ENCODE measurements at places on chromosomes 1 and 21.

DNA sequence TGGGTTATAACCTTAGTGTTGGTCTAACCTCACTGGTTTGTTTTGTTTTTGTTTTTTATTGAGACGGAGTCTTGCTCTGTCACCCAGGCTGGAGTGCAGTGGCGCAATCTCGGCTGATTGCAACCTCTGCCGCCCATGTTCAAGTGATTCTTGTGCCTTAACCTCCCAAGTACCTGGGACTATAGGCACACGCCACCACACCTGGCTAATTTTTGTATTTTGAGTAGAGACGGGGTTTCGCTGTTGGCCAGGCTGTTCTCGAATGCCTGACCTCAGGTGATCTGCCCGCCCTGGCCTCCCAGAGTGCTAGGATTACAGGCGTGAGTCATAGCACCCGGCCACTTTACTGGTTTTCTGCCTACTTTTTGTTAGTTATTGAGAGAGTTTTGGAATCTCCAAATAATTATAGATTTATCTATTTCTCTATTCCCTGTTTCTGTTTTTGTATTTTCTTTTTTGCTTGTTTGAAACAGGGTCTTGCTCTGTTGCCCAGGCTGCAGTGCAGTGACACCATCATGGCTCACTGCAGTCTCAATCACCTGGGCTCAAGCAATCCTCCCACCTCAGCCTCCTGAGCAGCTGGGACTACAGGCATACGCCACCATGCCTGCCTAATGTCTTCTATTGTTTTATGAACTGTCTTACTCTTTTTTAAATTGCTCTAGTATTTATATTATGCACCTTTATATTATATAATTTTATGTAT lies 21.4 kb downstream of the SMG7 start:
- DNase-seq = no peak

GRCh38 chr21:38702196-38702595 lies 103.5 kb upstream of the ETS2 start:
- DNase-seq = no peak

- DNase-seq = no peak
Observed at GRCh38 chr1:54977533-54978297, 2.7 kb upstream of the TMEM61 start.

DNA sequence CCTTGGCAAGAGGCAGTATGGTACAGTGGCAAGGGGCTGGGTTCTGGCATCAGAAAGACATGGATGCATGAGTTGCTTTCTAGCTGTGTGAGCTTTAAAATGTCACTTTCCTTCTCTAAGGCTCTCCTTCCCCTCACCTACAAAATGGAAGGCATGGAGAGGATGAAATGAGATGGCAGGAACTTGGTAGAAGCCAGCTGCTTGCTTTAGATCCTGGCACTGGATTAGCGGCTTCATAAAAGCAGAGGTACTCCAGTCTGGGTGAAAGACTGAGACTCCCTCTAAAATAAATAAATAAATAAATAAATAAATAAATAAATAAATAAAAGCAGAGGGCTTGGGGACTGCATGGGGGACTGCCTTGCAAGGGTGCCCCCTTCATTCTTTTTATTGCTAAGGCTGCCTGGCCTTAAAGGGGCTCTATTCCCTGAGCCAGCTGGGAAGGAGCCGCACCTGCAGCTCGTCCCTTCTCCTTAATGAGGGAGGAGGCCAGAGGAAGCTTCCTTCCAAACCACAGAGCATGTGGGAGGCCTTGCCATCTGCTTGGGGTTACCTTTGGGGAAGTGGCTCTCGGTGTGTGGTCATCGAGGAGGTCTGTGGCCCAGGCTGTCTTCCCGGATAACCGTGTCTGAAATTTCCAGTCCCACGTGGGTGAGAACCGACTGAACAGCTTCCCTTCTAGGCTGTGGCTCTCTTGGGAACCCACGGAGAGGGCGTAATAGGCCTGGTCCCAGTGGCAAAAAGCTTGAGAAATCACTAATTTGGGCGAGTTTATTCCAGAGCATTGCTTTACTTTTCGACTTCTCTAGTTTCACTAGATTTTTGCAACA lies 2.0 kb upstream of the ATP13A2 start:
- DNase-seq = peak; percentile 30

DNA sequence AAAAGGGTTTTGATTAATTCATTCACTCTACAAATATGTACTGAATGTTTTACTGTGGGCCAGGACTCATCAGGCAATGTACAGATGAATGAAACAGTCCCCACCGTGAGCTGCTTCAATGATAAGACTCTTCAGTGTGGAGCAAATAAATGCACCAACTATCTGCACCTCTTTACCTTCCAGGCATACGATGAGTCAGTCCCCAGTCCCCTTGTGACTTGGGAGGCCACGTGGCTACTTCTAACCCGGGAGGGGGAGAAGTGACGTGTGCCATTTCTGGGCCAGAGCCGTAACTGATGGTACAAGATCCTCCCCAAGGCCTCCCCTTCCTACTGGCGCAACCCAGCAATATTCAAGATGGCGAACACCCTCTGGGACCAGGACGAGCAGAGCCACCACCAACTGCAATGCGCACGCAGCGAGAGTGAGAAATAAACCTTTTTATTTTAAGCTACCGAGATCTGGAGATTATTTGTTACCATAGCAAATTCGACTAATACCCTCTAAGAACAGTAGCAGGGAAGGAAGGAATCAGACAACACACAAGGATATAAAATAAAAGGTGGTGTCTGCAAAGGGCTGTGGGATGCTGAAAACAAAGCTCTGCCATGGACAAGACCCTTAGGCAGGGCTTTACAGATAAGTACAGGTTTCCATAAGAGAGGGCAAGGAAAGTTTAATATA lies 74.5 kb downstream of the NPHP4 start:
- DNase-seq = no peak

GRCh38 chr1:185238447-185238846 lies 78.6 kb downstream of the IVNS1ABP start:
- no peak for DNase-seq

- DNase-seq = no peak
Observed at GRCh38 chr1:70768216-70768615, 279.4 kb downstream of the PTGER3 start.

DNA sequence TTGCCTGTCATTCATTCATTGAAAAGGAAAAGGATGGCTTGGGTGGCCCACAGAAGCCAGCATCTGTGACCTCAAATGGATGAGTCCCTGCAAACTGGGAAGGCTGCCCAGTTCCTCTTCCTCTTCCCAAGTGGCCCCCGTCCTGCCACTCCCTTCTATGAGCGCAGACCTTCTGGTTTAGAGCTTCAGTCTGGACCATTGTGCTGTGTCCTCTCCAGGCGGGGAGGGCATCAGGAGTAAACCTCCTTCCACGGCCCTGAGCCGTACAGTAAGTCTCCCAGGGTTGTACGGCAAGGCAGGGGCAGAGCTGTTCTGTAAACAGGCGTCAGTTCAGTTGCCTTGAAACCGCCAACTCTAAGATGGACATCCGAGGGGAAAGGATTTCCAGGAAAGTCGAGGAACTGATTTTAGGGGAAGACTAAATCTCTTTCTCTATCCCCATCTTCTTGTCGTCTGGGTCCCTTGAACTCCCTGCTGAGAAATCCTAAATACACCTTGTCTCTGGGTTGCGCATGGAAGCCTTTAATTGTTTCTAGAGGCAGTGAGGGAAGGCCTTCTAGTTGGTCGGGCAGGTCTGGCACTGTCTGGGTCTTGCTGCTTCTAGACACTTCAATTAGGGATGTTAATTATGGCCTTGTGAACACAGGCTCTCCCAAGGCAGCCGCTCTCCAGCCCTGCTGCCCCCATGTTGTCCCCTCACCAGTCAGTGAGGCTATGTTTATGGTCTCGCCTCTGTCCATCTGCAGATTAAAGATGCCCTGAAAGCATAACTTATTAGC lies 22.1 kb downstream of the SOX13 start:
- no peak for DNase-seq

- DNase-seq = no peak
Observed at GRCh38 chr21:37565530-37566223, 199.1 kb downstream of the DYRK1A start.

DNA sequence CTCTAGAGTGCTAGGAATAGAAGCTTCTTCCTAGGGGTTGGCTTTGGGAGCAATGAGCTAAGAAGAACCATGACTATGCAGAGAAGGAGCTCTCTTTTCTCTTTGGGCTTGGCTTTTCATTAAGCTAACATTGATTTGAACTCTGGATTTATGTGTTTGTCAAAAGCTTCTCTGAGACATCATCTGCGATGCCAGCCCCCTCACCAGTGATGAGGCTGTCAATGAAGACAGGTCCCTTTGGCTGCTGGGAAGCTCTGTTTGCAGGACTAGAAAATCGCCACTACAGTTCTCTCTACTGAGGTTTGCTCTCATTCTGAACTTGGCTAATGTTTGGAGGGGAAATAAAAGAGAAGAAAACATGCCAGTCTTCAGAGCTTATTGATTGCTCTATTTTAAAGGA lies 185.0 kb downstream of the PCP4 start:
- no peak for DNase-seq

GRCh38 chr1:72278461-72278860 lies 3.9 kb downstream of the NEGR1 start:
- DNase-seq = no peak

DNA sequence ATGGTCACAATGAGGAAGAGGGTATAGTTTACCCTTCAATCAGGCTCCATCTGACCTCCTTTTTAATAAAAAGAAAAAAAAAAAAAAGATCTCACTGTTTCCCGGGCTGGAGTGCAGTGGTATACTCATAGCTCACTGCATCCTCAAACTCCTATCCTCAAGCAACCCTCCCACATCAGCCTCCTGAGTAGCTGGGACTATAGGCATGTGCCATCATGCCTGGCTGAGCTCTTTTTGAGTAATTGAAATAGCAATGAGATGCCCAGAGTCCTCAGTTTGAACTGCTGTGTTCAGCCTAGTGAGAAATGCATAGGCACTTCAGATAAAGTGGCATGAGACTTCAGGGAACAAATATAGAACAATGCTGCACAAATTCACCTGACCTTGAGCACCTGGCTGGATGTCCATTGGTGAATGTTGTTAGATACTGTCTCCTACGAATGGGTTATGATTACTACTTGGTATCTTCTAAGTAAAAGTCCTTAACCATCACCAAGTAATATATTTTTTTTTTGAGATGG lies 67.6 kb downstream of the NR5A2 start:
- no peak for DNase-seq

GRCh38 chr1:33390542-33390941 lies 40.4 kb downstream of the PHC2 start:
- no peak for DNase-seq

GRCh38 chr1:220239966-220240365 lies 32.3 kb downstream of the RAB3GAP2 start:
- DNase-seq = no peak

GRCh38 chr1:239723776-239724367 lies 337.5 kb downstream of the CHRM3 start:
- no peak for DNase-seq

- no peak for DNase-seq
Observed at GRCh38 chr1:230114237-230114651, 47.2 kb downstream of the GALNT2 start.

DNA sequence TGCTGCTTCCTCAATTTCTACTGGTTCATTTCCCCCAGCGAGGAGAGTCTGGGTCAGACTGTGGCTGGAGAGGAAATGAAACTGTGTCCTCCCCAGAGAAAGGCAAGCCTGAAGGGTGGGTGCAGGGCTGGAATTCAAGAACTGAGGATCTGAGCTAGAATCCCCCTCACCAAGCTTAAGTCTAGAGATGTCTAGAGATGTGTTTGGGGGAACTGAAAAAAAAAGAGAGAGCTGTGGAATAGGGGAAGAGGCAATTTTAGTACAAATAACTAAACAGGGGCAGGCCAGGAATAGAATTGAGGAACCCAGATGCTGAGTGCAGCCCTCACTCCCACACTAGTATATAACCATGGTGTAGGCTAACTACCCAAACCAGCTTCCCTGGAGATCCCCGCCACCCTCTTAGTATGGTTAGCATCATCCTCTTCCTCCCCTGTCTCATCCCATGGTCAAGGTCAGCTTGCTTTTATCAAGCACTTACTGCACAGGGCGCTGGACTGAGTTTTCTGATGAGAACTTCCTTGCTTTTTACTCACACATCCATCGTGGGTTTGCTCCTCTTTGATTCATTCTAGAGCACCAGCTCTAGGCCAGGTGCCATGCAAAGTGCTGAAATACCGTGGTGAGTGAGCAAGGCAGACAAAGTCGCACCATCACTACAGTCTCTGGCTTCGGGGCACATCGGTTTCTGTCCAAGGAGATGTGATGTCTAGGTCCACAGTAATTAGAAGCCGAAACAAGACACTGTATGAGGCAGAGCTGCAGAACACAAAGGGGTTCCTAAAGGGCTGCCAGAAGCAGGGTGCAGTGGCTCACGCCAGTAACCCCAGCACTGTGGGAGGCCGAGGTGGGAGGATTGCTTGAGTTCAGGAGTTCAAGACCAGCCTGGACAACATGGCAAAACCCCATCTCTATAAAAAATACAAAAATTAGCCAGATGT lies 112.9 kb upstream of the IPO9 start:
- DNase-seq = peak; percentile 56

GRCh38 chr1:2383576-2383975 lies 7.8 kb downstream of the MORN1 start:
- no peak for DNase-seq

DNA sequence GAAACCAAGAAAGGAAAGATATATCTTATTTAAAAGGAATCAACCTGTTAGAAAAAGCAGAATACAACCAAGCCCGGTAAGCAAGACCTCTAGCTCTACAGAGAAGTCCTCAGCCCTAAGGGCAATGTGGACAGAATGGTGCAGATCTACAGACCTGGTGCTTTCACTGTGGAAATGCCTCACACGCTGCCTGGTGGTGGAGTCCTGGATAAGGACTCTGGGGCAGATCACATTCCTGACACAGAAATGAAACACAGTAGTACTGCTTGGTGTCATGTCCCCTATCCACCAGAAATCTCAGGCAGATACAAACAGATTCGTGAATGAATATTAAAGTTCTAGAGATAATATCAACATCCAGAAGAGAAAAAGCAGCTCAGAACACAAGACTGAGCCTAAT lies 6.8 kb downstream of the CNN3 start:
- DNase-seq = no peak

DNA sequence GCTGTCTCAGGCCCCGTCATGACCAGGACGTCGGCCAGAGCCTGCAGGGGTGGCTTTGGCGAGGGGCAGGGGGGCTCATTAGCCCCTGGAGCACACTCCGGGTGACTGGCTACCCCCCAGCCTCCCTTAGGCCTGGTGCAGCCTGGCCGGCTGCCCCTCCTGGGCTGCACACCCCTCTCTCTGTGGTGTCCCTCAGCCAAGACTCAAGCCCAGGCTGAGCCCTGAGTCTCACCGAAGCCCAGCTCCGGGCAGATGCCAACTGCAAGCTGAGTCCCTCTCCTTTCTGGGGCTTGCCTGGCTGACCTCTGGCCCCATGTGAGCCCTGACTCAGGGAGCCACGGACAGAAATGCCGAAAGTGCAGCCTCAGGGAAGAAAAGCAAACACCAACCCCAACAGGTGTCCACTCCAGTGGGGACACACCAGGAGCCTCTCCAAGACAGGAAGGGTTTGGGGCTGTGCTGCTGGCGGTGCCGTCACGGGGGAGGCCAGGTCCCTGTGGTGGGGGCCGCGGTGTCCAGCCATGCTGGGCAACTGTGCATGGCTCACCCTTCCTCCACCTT lies 5.3 kb upstream of the IBA57 start:
- no peak for DNase-seq

GRCh38 chr1:231842441-231842840 lies 215.9 kb downstream of the DISC1 start:
- DNase-seq = no peak

GRCh38 chr1:97844552-97845089 lies 76.2 kb downstream of the DPYD start:
- no peak for DNase-seq

- DNase-seq = no peak
Observed at GRCh38 chr1:14165371-14165801, 433.1 kb upstream of the KAZN start.

Data from GM13976 (cell line).